ENCODE measurements at places on chromosomes 6 and 20.

- DNase-seq, result no peak
Observed at GRCh38 chr6:80105972-80106417, 476 bp upstream of the BCKDHB start.

DNA sequence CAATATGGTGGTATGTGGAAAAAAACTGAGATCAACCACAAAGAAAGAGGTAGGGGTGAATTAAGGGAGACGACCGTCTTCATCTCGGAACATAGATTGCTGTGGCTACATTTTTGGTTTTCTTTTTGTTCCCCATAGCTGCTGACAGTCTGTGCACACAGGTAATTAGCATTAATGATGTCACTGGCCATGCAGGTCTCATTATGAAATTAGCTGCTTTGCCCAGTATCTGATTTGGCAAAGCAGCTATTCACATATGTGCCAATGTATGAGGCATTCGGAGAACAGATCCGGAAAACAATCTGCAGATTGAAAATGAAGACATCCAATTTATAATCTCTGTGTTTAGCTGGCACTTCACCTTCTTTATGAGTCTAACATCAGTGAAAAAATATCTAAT lies 13.1 kb downstream of the NOX3 start:
- no peak for DNase-seq

DNA sequence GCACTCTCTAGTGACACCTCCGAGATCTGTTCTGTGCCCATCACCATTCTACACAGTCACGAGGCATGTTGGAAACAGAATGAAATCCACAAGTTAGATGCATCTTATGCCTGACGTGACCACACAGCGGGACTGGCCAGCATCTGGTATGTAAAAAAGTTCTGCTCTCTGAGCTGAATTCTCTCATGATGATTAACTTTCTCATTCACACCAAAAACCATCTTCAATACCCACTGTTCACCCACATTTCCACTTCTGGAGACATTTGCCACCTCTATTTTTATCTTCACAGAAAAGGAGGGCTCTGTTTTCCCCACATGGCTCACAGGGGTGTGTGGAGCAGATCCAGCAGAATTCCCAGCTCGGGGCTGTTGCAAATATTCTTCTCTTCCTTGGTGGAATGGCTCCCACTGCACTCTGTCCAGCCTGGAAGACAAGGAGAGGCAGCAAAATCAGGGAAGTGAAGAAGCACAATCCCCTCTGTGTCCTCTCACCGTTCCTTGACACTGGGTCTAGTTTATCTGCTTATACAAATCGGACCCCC lies 303.4 kb downstream of the TAF4 start:
- no peak for DNase-seq

- DNase-seq, result no peak
Observed at GRCh38 chr20:8509809-8510208, 377.7 kb downstream of the PLCB1 start.

DNA sequence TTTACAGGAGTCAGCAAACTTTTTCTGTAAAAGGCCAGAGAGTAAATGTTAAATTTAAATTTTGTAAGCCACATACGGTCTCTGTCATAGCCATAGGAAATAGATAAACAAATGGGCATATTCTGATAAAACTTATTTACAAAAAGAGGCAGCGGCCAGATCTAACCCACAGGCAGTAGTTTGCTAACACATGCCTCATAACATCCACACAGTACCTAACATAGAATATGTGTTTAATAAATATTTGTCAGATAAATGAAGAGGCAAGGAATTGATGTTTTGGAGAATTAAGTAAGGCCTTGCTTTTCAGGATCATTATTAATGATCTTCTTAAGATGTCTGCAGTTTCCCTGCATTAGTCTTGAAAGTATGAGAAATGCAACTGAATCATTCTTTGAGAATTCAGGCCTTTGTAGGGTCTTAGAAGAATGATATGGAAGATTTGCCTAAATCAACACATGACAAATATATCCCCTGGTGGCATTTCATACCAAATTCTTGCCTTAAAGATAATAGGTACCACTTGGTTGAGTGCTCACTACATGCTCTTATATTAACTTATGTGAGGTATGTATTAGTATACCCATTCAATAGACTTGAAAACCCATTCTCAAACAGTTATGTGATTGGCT lies 39.3 kb upstream of the TRAM2 start:
- no peak for DNase-seq

Data from activated CD4-positive, alpha-beta T cell treated with anti-CD3 and anti-CD28 coated beads, Interleukin-2, amount 50 U/mL, for 24 hours (primary cell).